ENCODE measurements at places on chromosomes 11 and 22.

DNA sequence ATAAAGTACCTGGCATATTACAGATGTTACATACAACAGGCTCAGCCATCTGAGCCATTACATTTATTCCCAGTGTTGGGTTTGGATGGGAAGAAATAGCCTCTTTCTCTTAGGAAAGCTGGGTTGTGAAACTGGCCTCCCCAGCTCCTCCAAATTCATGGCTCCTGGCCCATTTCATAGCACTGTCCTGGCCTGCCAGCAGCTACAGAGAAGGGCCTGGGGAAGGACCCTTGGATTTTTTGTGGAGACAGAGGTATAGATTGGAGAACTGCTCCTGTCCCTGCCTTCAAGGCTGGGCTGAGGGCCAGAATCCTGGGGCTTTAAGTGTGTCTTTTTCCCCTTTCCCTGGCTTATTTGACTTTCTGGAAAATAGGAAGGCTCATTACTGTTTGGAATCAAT is 18.0 kb downstream of the PKNOX2 start:
- DNase-seq, result no peak

GRCh38 chr11:11669233-11669846 is 47.5 kb upstream of the GALNT18 start:
- no peak for DNase-seq

DNA sequence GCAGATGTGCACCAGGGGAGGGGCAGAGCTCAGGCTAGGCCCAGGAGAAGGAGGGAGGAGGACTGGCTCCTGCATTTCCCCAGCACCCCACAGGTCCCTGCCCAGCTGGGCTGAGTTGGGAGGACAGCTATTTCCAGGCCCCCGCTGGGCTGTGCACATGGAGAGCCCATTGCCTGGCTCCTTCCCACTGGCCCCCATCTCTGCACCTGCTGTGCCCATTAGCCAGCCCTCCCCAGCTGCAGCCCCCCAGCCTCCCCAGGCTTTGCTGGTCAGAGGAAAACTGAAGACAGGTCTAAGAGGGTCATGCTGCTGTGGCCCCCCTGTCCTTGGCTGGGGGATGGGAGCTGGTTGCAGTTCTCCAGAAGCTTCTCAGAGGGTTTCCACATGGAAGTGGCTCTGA is 81.8 kb upstream of the SHANK2 start:
- DNase-seq, result no peak

- DNase-seq, result no peak
Observed at GRCh38 chr11:122521626-122522025, 133.9 kb upstream of the UBASH3B start.

DNA sequence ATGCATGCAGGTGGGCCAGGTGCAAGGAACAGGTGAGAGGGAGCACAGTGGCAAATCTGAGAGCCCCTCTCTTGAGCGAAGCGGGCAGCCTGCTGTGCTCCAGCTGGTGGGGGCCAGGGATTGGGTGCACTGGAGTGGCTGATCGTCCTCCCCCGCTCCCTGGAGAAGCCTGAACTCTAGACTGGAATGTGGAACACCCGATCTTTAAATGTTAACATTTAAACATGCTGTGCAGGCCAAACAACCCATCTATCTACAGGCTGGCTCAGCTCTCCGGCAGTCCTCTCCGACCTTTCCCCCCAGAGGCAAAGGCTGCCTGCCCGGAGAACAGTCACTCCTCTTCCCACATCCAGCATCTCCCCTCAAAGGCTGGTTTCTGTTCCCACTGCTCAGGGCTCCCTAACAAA is 5.1 kb downstream of the MRGPRF start:
- no peak for DNase-seq

DNA sequence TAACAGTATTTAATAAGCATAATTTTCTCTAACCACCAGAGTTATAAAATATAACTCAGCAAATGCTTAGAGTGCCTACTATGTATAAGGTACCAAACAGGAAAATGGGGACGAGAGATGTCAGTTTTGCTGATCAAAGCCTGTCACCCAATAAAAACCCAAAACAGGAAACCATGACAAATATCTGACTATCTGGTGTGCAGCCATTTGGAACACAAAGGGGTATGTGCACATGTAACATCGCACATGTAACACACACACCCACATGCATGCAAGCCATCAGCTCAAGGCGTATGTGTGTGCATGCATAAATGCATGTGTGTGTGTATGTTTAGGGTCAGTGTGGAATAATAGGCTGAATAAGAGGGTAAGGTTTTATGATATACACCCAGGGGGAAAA is 64.2 kb downstream of the PRR5L start:
- DNase-seq, result no peak

GRCh38 chr11:119172513-119172912 is 4.0 kb downstream of the NLRX1 start:
- DNase-seq, result no peak

- peak; percentile 46 for DNase-seq
Observed at GRCh38 chr22:45867906-45868555, 108.9 kb downstream of the WNT7B start.

DNA sequence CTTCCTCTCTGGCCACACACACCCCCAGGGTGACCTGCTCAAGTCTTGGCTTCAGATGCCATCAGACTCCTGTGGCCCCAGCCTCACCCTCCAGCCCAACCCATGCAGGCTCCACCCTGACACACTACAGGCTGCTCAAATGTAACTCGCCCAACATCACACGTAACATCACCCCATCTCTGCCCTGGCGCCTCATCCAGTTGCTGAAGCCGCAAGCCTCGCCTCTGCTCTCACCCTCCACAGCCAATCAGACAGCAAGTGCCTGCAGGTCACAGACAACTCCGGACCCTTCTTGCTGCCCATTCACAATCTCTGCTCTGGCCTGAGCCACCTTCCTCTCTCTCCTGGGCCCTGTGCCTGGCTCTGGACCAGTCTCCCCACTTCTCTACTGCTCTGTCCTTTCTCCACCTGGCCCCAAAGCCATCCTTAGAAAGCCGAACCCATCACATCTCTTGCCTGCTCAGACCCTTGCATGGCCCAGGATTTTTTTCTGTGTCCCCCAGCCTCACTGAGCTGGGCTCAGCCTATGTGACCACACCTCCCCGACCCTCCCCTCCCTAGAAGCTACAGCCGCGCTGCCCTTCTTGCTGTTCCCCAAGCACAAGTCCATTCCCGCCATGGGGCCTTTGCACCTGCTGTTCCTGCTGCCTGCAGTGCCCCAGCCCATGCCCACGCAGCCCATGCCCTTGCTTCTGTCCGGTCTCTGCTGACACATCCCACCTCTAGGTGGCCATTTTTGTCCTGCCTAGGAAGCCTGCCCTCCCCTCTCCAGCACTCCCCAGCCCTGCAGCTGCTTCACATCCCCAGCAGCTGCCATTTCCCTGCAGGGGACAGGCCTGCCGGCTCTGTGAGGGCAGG is 333.9 kb downstream of the CTTN start:
- DNase-seq, result no peak

DNA sequence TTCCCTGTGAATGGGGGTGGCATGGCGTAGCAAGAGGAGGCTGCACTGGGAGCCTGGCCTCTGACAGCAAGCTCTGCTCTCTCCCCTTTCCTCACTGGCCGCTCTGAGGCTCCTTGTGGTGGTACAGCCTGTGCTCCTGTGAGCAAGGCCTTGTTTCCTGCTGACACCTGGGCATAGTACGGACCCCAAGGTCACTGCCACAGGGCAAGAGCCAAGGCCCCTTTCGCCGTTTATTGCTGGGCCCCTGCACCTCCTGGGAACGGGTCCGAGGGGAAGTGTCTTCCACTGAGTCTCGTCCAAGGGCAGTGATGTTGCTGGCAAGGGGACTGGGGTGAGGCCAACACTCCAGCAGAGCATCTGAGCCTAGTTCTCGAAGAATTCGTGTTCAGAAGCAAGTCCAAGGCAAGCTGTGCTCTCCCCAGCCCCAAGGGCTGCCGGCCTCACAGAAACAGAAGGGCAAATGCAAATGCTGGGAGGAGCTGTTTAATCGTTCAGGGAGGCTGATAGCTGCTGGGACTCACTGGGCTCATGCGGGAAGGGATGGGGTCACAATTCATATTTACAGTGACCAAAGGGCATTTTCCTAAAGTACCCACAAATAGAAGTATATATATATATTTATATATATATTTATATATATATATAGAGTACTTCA is 15.9 kb upstream of the TTLL12 start:
- DNase-seq, result no peak

- no peak for DNase-seq
Observed at GRCh38 chr11:128522943-128523518, 64.3 kb downstream of the ETS1 start.

DNA sequence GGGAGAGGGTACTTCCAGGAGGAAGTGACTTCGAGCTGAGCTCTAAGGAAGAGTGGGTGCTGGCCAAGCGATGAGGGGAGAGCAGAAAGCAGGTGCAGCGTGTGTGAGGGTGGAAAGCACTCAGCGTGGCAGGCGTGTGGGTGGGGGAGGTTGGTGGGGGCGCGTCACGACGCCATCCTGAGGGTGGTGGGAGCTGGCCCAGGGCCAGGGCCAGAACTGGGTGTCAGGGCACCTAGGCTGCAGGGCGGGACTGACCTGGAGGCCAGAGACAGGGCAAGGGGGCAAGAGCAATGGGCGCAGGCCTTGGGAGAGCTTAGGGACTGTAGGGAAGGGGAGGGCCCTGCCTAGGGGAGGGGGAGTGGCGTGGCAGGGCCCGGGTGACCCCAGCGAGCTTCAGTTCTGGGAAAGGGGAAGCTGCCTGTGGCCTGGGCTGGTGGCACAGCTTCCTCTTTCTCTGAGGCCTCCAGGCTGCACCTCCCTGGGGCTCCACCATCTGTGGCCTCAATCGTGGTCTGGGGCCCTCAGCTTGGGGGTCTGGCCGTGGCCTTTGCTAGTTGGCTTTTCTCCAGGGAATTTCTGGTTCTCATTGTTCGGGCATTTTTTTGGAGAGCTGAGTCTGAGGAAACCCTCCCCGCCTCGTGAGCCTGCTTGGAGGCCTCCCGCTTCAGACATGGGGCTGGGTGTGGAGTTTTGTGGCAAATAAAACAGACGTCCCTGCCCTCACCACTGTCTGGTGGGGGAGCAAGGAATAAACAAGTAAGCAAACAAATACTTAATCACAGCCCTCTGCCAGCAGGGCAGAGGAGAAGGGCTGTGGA is 8.9 kb downstream of the RELT start:
- DNase-seq, result no peak

GRCh38 chr22:41360126-41360525 is 21.6 kb upstream of the TEF start:
- DNase-seq, result no peak

GRCh38 chr11:118170231-118170630 is 6.2 kb downstream of the SCN2B start:
- DNase-seq, result no peak

DNA sequence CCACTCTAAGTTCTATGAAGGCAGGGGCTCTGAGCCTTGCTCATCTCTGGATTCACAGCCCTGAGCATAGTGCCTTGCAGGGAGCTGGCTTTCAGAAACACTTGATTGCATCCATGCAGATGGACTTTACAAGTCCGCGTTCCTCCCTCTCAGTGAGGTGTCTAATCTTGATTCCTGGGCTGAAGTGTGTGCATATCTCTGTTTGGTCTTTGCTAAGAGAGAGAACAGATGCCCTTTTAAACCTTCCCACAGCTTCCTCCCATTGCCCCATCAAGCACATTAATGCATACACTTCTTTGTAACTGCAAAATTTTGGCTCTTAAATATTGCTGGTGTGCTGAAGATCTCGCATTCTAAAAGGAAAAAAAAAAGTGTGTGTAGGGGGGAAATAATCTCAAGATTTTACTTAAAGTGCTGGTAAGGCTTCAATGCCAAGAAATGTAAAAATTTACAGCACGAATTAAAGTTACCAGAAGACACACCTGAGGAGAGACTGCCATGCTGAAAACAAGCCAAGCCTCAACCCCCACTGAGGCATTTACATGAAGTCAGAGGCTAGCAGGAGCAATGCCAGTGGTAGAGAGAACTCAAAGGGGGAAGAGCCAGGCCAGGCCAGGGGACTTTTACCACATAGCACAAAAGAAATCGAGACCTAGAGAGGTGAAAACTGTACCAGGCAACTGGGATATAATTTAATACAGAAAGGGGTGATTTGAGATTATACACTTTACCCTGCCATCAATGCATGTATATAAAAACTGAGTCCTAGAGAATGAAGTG is 492.1 kb downstream of the SOX6 start:
- DNase-seq, result no peak

- no peak for DNase-seq
Observed at GRCh38 chr11:10925149-10925926, 67.5 kb upstream of the ZBED5 start.

DNA sequence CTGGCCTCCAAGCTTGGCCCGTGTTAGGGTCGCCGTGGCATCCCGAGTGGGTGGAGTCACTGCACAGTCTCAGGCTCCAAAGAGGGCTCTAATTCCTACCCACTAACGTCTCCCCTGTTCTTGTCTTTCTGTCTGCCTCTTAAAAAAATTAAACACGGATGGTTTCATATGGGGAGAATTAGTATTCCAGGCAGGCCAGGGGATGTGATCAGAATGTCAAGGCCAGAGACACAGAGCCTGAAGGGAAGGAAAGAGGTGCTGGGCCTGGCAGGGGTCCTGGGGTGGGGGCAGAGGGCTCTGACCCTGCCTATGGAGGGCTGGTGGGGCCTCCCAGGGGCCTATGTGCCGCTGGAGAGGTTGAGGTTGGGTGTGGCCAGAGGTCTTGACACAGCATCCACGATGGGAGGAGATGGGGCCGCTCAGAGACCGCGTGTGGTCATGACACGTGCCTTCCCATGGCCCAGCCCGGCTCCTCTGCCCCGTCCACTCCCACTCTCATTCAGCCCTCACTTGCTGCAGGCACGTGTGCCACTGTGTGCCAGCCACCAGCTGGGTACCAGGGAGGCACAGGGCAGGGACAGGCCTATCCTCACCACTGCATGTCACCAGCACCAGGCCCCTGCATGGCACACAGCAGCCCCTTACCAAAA is 56.5 kb downstream of the FLRT1 start:
- DNase-seq, result no peak

DNA sequence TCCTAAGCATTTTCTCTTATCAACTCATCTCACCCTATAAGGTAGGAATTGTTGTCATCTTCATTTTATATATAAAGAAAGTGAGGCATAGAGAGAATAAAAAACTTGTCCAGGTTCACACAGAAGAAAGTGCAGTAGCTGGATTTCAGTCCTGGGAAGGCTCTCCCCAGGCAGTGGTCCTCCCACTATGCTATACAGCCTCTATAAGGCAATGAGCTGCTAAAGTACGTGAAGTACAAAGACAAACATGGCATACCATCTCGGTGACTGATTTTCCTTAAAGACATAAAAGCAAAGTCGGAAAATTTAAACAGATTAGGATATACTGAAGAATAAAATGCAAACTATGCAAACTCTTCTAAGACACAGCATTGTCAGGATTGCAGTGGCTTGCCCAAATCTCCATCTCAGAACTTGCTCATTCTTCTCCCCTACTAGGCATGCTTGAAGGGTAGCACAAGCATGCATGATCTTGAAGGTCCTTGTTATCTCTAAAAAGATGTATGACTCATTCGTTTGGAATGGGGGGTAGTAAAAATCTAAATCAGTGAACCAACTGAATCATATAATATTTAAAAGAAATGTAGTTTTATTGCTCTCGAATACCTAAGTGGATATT is 97.8 kb upstream of the CSNK2A3 start:
- DNase-seq, result no peak

- DNase-seq, result peak; percentile 65
Observed at GRCh38 chr22:39528080-39528661, 4.4 kb downstream of the RPS19BP1 start.
